Stimulated activated CD8-positive, alpha-beta memory T cell treated with anti-CD3 and anti-CD28 coated beads, Interleukin-7, amount 100 ng/mL, for 1 hour (primary cell): ENCODE measurements at places on chromosomes 1 and 21.

DNA sequence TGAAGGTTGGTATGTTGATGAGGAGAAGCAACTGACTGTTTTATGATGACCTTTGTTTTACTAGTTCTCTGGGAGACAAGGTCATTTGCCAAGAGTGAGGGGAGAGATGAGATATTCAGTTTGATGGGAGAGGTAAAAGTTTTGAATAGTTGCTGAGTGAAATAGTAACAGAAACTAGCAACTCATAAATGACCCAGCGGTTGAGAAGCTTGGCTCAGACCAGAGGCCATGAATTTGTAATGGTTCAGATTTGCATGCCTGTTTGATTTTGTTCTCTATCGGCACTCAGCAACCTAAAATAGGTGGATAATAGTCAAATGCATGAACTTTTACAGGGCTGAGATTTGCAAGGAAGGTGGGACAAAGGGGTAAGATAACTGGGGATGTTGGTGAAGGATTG, 6.6 kb downstream of the CCDC30 start:
- DNase-seq: no peak

DNA sequence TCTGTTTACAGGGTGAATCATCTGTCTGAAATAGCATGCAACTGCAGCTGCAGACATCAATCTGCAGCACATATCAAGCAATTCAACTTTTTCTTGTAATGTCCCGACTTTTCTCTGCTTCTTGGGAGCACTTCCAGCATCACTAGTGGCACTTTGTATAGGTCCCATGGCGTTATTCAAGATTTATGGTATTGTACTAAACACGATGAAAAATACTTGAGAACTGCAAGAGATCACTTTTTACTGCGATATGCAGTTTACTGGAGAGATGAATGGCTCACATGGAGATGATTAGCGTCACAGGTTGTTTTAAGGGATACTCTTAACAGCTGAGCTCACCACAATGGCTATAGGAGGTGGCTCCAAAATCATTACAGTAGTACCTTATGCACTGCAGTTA, 7.2 kb upstream of the SCMH1 start:
- no peak for DNase-seq

GRCh38 chr1:3741566-3742438, 10.4 kb upstream of the CCDC27 start:
- no peak for DNase-seq

- DNase-seq: no peak
Measured at GRCh38 chr1:111587509-111588174, 31.9 kb upstream of the RAP1A start.

DNA sequence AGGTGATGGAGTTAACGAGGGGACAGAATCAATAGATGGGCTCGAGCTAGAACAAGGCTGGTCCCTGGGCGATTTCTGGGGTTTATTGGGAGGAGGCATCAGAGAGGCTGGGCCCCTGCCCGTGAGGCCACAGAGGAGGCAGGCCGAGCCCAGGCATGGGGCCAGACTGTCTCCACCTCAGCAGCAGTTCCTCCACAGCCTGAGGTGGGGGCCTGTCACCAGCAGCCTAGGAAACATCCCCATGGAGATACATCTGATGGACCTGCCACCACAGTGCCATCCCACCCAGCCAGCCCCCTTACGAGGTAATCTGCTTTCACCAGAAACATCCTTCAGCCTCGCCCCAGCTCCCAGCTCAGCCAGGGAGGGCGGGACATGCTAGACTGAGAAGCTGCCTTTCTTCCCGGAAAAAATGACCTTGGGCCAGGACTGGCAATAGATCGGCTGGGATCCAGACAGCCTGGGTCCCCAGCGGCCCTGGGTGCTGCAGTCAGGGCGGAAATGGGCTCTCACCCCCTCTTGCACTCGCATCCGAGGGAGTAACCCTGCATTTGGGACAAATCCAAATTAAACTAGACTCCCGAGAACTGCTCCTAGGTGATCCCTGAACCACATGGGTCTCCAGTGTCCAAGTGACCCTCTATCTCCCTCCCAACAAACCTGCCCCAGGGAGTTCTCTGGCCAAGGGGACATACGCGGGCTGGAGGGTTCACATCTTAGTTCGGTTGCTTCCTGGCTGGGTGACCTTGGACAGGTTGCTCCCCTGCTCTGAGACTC, 10.0 kb upstream of the EPHA8 start:
- no peak for DNase-seq

- DNase-seq: no peak
Measured at GRCh38 chr1:228453022-228453560, 34.1 kb upstream of the RNF187 start.

DNA sequence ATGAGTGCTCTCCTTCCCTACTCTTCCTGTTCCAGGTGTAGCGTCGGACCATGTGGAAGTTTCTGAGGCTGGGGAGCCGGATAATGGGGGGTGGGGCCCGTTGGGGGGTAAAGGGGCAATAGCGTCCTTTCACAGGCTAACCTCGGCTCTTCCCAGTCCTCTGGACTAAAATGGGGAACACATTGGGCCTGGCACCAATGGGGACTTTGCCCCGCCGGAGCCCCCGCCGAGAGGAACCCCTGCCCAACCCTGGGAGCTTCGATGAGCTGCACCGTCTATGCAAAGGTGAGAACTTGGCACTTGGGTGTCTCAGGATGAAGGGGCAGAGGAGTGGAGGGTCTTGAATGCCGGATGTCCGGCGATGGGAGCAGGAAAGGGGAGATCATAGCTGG, 456 bp downstream of the TOMM40L start:
- no peak for DNase-seq

GRCh38 chr1:7663451-7664146, 107.5 kb upstream of the VAMP3 start:
- DNase-seq: no peak

GRCh38 chr21:15908187-15908586, 178.4 kb downstream of the USP25 start:
- DNase-seq: no peak

- no peak for DNase-seq
Measured at GRCh38 chr1:44801491-44802305, 1.5 kb downstream of the PLK3 start.

DNA sequence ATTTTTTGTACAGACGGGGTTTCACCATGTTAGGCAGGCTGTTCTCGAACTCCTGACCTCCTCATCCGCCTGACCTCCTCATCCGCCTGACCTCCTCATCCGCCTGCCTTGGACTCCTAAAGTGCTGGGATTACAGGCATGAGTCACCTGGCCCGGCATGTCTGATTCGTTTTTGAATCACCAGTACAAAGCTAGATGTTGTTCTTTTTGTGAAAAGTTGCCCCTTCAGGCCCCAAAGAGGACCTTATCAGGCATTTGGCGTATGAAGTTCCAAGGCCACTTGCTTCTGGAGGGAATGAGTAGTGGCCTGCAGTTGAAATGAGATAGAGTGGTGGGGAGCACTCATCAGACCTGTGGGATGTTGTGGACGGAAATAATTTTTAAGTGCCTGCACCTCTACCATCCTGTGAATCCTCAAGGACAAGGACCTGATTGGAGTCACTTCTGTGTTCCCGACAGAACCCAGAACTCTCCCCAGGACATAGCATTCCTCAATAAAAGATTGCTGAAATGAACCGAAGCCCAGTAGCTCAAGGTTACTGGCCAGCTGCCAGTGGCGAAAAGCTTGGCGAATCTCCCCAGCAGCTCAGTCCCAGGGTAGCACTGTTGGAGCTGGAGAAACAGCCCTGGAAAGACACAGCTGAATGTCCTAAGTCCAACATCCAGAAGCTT, 50.1 kb downstream of the NDUFS5 start:
- no peak for DNase-seq

DNA sequence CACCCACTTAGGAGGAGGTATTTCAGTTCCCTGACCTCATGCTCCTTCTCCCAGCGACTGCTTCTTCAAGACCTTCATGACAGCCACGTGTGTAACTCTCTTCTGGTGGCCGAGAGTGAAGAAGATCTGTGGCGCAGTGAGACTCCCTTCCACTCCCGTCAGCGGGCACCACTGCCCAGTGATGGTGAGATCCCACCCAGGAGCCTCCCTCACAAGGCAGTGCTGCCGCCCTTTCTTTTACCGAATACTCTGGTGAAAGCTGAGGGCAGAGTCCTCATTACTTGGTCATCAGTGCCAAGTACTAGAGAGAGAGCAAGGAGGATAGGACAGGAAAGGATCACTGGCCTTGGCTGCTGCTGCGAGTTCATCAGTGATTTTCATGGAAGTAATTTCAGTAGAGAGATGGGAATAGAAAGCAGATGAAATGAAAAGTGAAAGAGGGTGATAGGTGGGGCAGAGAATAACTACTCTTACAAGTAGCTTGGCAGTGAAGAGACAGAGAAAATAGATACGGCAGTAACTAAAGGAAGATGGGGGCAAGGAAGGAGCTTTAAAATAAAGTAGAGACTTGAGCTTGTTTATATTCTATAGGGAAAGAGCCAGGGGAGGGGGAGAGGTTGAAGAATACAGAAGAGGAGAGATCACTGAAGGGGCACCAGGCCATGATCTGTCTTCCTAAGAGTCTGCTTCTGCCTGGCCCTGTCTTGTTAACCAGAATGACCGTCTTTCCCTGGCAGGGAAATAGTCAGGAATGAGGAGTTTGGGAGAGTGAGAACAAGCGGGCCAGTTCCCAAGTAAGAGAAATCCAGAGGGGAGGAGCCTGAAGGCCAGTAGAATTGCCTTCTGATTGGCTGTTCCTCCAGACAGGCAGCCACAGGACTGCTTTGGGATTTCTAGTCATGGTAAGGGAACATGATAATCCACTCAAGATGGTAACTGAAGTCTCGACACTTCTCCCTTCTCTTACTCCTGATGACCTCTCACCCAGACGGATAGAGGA, 18.3 kb downstream of the HYI start:
- no peak for DNase-seq

DNA sequence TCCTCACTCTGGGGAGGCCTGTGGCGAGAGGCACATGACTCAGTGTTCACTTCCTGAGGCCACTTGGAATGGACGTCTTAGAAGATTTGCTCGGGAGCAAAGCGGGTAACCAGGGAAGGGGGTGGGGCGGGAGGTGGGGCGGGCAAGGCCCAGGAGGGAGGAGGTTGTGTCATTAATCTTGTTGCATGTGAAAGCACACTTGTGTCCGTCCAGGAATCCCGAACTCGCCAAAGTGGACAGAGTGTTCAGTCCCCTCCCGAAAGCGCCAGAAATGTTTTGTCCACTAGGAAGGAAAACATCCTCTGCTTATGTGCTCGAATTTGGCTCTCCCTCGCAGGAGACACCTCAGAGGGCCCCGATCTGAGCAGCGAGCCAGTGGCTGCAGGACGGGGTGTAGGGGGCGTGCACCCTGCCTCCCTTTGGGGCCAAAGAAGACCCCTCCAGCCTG, 84.2 kb downstream of the SPSB1 start:
- no peak for DNase-seq

DNA sequence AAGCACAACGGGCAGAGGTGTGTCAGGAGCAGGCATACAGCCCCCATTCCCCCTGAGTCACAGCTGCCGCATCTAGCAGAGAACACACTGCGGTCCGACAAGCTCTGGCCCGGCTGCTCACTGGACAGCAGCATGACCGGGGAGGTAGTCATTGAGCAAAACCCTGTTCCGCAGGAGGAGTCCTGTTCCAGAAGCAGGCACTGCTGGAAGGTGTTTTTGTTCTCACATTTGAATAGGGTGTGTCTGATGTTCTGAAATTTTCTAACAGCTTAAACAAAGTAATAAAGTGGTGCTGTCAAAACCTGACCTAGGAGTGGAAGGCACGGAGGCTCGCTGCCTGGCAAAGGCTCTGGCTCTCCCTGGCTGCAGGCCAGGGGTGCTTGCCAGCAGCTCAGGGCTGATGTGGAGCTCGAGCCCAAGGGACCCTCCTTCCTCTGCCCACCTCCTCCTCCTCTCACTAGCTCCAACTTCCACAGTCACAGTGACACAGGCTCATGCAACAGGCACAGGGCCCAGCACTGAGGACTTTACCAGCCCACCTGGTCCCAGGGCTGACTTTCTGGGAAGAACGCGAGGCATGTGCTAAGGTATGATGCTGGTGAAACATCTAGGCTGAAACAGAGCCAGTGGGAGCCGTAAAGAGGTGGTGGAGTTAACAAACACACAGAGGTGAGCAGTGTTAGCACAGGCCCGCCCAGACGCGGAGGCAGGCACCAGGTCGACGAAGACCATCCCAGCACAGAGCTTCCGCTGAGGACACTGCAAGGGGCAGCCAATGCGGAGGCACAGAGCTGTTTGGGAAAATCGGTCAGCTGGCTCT, 118.6 kb upstream of the IFFO2 start:
- DNase-seq: no peak

DNA sequence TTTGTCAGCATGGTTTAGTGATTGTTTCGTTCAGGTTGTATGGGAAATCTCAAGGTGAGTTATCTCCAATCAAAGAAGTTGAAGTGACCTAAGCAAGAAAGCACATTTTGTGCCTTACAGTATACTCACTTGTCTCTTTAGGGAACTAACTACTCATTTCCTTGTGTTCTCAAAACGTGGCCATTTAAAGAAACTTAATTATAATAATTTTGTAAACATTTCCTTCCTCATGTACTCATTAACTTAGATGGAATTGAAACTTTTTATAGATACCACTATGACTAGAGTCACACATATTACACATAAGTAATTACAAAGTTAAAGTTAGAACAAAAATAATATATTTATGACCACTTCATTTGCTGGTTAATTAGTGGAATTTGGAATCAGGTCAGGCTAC, 552.6 kb downstream of the MRPL39 start:
- DNase-seq: no peak

DNA sequence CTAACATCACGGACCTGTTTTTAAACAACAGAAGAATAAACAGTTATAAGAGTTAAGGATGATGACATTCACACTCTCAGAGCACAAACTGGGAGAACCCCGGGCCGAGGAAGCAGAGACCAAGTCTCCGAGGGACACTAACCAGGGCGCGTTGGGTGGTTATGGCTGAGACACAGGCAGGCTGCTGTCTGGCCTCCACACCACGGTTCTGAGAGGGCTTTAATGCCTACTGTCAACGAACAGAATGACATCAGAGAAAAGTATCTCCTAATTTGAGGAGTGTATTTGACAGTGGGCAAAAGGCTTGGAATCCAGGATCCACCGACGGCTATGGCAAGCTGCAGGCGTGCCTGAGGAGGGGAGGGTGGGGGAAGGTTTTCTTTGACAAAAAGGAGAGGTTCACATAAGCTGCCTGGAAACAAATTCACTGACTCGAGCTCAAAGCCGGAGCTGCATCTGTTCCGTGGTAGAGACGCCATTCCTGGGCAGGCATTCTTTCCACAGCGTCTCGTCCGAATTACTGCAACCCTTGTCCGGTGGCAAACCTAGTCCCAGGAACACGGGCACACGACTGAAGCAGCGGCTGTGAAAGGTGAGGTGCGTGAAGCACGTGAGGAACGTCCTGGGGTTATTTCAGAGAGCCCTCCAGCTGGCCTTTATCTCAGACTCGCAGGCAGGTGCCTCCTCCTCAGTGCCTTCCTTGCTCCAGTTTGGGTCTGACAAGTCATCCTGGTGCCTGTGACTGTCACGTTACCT, 9.4 kb downstream of the POFUT2 start:
- DNase-seq: no peak

DNA sequence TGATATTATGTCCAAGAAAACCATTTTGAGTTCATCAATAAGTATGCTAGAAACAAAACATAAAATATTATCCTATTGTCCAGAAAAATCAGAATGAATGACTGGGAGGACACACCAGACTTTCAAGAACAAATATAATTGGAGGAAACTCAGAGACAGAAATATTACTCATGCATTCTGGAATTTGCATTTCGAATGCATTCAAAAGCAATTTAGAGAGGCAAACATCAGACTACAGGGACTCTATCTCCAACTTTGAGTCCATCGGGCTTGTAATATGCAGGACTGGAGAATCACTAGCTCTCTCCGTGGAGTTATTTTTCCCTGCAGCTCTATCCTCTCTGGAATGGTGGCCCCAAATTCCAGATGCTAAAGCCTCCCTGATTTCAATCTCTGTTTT, 161.8 kb downstream of the CDC42BPA start:
- no peak for DNase-seq
